ENCODE measurements at places on chromosomes 1 and 21. TPM values are rescaled to one million over a fixed set of nuclear protein-coding genes. Genes with fewer than 3 reads are reported as not detected.

The SLC25A33 gene
- polyA plus RNA-seq = 2.7 TPM

The WDR26 gene
- polyA plus RNA-seq = 31.1 TPM

The PTPRU gene
- 10.7 TPM for polyA plus RNA-seq

The NBPF15 gene
- 38.5 TPM for polyA plus RNA-seq

The TMIGD3 gene
- 0.12 TPM for polyA plus RNA-seq

The KRTAP13-2 gene
- not detected for polyA plus RNA-seq

Measured in IMR-90 (cell line).